ENCODE measurements at places on chromosomes 2 and 18.

- no peak for DNase-seq
Observed at GRCh38 chr18:6221602-6222014, 193.1 kb downstream of the L3MBTL4 start.

- peak; percentile 98 for DNase-seq
Observed at GRCh38 chr2:43194121-43194869, 32.1 kb downstream of the ZFP36L2 start.

- DNase-seq: no peak
Observed at GRCh38 chr2:96120091-96120720, 3.8 kb upstream of the ADRA2B start.

- no peak for DNase-seq
Observed at GRCh38 chr2:159961037-159961436, 101.4 kb downstream of the PLA2R1 start.

- no peak for DNase-seq
Observed at GRCh38 chr18:36629138-36629530, 199.7 kb downstream of the TPGS2 start.

- DNase-seq: no peak
Observed at GRCh38 chr2:42566837-42567321, 1.6 kb upstream of the MTA3 start.

DNA sequence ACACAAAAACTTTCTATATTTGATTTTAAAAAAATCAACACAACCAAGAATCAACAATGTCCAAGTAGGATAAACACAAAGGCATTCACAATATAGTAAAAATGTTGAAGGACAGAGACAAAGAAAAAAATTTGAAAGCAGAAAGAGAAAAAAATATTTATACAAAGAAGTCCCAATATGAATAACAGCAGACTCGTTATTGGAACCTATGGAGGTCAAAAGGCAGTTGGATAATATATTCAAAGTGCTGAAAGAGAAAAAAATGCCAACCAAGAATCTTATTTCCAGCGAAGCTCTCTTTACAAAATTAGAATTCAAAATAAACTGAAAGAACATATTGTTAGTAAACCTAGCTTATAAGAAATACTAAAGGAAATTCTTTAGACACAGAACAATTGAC is 859.5 kb downstream of the LRP1B start:
- no peak for DNase-seq

GRCh38 chr2:231429901-231430300 is 34.4 kb downstream of the NCL start:
- DNase-seq: no peak

DNA sequence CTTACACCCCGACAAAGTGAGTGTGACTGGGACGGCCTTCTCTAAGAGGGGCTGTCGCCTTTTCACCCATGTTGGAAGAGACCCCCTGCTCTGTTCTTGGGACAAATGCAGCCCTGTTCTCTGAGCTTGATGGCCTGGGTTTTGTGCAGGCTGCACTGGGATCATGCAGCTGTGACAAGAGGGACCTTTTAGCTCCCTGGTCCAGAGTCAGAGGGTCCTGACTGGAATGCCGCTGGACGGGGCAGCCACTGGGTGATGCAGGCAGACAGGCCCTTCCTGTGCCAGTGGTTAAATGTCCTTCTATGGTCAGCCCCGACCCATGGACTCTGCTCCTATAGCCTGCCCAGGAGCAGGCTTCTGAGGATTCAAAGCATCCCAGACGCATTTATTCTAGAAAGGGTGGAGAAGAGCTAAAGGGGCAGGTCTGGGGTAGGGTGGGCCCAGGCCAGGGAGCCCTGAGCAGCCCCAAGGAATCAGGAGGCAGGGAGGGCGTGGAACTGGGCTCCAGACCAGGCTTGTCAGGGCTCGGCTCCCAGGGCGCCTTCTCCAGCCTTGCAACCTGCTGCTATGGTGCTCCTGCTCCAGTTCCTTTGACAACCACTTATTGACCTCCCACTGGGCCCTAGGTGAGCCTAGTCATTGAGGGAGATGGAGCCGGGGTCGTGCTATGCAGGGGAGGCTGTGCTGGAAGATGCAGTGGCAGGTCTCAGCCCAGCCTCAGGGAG is 277.9 kb upstream of the HS6ST1 start:
- no peak for DNase-seq

DNA sequence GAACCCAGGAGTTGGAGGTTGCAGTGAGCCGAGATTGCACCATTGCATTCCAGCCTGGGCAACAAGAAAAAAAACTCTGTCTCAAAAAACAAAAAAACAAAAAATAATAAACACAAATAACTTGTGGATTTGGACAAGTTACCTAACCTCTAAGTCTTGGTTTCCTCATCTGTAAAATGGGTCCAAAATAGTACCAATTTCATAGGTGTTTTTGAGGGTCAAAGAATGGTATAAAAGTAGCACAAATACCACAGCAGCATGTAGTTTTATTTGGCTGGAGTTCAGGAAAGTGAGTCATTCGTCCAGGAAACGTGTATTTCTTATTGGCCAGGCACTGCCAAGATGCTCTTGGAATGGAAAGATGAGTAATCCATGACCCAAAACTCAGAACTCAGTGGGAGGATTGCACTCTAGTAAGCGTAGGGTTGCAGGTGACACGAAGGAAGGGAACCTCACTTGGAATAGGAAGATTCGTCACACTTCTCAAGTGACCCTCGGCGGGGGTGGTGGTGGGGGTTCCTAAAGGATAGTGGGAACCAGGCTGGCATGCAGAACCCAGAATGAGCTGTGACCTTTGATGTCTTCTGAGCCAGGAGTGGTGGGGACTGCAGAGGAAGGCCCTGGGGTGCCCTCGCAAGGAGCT is 24.4 kb downstream of the GRHL1 start:
- no peak for DNase-seq

DNA sequence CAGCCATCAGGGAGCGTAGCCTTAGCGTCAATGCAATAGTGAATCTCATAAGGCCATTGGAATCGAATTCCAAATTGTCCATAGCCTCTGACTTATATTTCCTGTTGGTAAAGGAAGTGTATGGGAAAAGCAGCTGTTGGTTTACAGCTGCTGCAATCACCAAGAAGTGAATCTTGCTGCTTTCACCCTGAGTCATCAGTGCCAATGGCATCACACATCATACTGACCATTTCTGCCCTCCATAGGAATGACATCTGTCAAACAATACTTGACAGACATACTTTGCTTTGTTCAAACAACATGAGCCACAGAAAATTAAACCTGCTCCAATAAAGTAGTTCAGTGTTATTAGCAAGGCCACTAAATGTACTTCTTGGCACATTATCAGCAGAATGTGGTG is 111.2 kb upstream of the KLHL29 start:
- DNase-seq: no peak

GRCh38 chr2:183292028-183292427 is 167.8 kb downstream of the NUP35 start:
- DNase-seq: no peak

- DNase-seq: no peak
Observed at GRCh38 chr2:104873689-104874054, 19.8 kb downstream of the POU3F3 start.

- DNase-seq: peak; percentile 18
Observed at GRCh38 chr2:953975-954686, 3.5 kb downstream of the SNTG2 start.

- DNase-seq: no peak
Observed at GRCh38 chr18:825891-826585, 14.0 kb upstream of the YES1 start.

GRCh38 chr2:168396131-168396530 is 59.9 kb upstream of the CERS6 start:
- DNase-seq: no peak

- DNase-seq: no peak
Observed at GRCh38 chr18:23648456-23648855, 14.3 kb downstream of the ANKRD29 start.

DNA sequence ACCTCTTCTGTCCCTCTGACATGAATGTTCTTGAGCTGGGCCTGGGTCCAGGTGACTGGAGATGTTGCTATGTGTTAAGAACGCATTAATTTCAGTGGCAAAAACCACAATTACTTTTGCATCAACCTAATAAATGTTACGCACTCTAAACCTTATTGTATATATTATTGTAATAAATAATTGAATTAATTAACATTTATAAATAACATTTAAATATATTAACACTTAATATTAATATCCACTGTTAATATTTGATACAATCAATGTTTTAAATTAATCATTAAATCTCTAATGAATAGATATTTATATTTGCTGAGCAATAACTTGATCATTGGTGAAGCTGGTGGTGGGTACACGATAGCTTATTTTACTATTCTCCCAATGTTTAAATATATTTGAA is 97.4 kb downstream of the KCNF1 start:
- DNase-seq: no peak

DNA sequence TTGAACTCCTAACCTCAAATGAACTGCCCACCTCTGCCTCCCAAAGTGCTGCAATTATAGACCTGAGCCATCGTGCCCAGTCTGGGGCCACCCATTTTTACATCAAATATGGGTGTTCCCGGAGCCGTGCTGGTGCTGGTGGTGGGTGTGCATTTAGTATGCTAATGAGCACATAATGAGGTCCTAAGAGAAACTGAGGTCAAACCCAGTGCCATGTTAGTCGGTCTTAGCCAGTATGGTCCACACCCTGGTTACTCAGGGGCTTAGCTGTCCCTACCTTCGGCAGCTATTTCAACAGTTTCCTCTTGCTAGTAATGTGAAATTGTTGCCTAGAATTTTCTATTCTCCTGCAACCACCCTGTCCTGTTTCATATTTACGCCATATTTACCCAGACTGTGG is 38.4 kb upstream of the FZD5 start:
- no peak for DNase-seq

- no peak for DNase-seq
Observed at GRCh38 chr2:212269005-212269404, 269.6 kb downstream of the ERBB4 start.

- DNase-seq: peak; percentile 43
Observed at GRCh38 chr18:48470484-48471180, 61.4 kb upstream of the ZBTB7C start.

DNA sequence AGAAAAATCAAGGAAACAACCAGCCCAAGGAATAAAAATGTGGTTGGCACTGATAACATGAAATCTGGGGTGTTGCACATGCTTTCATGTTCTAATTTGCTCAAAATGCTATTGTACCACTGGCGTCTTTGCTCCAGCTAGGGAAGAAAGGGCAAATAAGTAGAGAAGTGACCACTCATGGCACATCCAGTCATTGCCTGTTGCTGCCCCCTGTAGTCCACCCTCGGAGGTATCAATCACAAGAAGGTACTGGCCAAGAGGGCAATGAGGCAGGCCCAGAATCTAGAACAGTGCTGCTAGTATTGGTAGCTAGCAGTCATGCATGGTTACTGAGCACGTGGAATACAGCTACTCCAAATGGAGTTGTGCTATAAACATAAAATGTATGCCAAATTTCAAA is 213.4 kb downstream of the CDCA7 start:
- DNase-seq: peak; percentile 23

DNA sequence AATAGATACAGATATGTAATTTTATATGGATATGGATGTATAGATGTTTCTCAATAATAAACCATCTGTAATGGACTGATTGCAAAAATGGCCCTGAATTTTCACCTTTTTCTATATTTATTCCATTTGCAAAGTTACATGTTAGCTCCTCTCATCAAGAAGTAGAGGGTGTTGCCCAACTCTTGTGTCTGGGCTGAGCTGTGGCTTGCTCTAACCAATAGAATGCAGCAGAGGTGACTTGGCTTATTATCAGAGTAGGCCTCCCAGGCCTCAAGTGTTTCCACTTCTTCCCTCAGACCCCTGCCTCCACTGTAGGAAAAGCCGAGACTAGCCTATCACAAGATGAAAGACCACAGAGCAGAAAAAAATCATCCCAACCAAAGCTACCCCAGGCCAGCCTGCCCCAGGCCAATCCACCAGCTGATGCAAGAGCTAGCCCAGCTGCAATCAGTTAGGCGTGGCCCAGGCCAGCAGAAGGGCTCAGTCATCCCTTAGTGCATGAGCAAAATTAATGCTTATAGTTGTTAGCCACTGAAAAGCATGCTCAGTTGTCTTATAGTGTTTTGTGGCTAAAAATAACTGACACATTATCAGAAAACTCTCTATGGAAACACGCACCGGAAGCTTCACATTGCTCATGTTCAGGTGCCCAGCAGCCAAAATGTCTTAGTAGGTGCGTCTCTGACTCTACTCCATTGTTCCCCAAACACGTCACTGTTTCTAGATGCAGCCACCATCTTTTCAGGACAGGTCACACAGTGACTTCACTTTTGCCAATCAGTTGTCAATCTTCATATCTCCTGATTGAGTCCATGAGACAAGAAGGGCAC is 464.0 kb downstream of the FBXO15 start:
- DNase-seq: no peak

- DNase-seq: peak; percentile 86
Observed at GRCh38 chr2:178277741-178278197, 83.5 kb downstream of the OSBPL6 start.

DNA sequence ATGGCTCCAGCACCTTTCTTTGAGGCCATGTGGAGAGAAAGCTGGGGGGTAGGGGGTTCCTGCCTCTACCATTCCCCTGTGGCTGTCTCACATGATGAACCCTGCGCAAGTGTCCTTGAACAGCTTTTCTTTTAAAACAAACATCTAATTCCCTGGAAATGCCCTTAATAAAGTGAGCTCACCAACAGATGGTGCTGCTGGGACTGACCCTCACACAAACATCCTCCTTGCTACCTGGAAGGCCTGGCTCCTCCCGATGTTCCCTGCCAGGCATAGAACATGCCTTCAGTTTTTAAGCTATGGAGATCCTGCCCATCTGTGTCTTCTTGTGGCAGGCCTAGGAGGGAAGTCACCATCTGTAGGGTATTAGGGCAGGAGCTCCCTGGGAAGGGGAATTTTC is 60.7 kb upstream of the GATA6 start:
- peak; percentile 47 for DNase-seq

DNA sequence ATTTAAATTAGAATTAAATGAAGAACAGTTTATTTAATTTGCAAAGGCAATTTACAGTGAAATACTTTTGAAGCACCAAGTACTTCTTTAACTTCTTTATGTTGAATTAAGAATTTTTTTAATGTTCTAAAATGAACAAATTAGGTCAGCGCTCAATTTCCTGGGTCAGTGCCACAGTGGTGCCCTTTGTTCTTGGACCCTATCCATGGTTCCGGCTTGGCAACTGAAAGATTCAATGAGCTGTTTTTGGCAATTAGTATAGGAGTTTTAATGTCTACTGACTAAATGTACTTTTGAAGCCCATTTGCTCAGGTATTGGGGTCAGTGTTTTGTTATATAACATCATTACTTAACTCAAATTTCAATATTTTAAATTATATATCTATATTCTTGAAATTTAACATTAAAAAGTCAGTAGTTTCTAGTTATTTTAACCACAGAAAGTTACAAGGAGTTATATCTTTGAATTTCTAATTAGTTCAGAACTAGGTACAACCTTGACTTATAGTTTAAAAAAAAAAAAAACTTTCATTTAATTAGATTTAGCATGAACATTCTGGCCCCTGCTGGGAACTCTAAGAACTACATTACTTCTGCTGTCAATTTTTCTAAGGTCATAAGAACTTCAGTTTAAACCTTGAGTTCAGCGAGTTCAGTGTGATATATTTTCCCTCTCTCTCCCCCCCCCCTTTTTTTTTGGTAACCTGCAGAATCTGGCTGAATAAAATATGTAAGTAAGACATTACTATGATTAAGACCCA is 7.6 kb upstream of the MSTN start:
- peak; percentile 68 for DNase-seq

- DNase-seq: no peak
Observed at GRCh38 chr2:65351234-65351947, 81.0 kb downstream of the SPRED2 start.

Measured in HepG2 (cell line).